ENCODE measurements at places on chromosomes 11 and 22.

- H3K27ac ChIP-seq = no peak overlapping the region
- H3K4me3 ChIP-seq = no peak overlapping the region
- peaks cover 31% of the 10 kb centered on the region for H3K27me3 ChIP-seq
- no peaks in the 10 kb centered on the region for H3K4me1 ChIP-seq
Observed at GRCh38 chr11:5118893-5119292, 19.3 kb downstream of the OR52A5 start.

- no peak overlapping the region for H3K4me3 ChIP-seq
- DNase-seq = no peak
- H3K36me3 ChIP-seq = peaks cover 6% of the 10 kb centered on the region
- peak overlapping the region; percentile 20 for H3K27ac ChIP-seq
- peaks cover 9% of the 10 kb centered on the region for H3K4me1 ChIP-seq
- H3K27me3 ChIP-seq = no peaks in the 10 kb centered on the region
Observed at GRCh38 chr11:72836111-72836510, 21.9 kb downstream of the ATG16L2 start.

GRCh38 chr22:22168941-22169867 is 75.4 kb upstream of the VPREB1 start:
- peaks cover 10% of the 10 kb centered on the region for H3K4me1 ChIP-seq
- DNase-seq = no peak
- no peak overlapping the region for H3K4me3 ChIP-seq
- no peaks in the 10 kb centered on the region for H3K36me3 ChIP-seq
- H3K27me3 ChIP-seq = peaks cover 2% of the 10 kb centered on the region

- no peak overlapping the region for H3K4me3 ChIP-seq
- no peaks in the 10 kb centered on the region for H3K4me1 ChIP-seq
- no peaks in the 10 kb centered on the region for H3K27me3 ChIP-seq
- no peaks in the 10 kb centered on the region for H3K36me3 ChIP-seq
- DNase-seq = no peak
- no peak overlapping the region for H3K27ac ChIP-seq
Observed at GRCh38 chr11:90639461-90639993, 416.7 kb upstream of the CHORDC1 start.
